ENCODE measurements at places on chromosomes 12 and 14.

GRCh38 chr14:88802596-88802995 is 9.8 kb upstream of the EML5 start:
- no peak for DNase-seq

DNA sequence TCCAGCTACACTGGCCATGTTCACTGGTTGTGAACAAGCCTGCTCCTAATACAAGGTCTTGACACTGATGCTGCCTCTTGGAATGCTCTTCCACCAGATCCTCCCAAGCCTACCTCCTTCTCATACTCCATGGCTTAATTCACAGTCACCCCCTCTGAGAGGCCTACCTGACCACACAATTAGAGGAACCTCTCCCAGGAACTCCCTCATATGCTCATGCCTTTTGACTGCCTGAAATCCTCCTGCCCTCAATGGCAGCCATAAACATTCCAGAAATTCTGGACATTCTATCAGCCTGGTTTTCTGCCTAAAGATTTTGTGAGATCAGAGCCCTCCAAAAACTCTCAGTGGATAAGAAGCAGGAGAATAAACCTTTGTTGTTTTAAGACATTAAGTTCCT is 340.2 kb downstream of the C12orf75 start:
- no peak for DNase-seq

- no peak for DNase-seq
These were observed 10.1 kb downstream of the SMCO2 start for GRCh38 chr12:27456618-27457017.

DNA sequence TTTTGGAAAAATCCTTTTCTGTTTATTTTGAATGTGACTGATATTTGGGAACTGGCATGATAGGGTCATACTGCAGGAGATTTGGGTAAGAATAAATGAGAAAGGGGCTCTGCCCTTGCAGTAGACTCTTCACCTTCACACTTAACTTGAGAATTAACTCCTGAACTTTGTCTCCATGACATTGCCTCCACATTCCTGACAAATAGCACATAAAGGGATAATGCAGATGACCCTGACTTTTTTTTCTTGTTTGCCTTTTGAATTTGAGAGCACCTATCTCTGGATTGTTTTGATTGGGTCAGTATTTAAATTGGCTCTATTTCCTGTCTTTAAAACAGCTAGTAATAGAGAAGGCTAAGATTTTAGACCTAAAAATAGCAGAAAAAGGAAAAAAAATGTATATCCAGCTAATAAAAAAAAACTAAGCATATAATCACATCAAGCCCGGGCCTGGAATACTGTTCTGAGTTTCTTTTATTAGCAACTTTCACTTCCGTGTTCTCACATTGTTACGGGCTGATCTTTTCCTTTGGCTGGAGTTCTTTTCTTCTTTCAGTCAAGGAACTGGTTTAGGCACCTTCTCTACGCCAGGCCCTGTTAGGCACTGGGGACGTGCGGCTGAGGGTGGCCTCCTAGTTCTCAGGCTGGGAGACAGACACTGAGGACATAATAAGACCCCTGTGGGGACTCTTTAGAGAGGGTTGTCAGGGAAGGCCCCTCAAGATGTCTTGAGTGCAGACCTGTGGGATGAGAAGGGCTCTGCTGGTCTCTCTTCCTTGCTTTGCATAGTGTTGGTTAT is 53.1 kb upstream of the GNPNAT1 start:
- no peak for DNase-seq

- DNase-seq: no peak
These were observed 35.0 kb downstream of the ACADS start for GRCh38 chr12:120760349-120761254.

- no peak for DNase-seq
These were observed 120.0 kb downstream of the DNAI7 start for GRCh38 chr12:25074954-25075353.

DNA sequence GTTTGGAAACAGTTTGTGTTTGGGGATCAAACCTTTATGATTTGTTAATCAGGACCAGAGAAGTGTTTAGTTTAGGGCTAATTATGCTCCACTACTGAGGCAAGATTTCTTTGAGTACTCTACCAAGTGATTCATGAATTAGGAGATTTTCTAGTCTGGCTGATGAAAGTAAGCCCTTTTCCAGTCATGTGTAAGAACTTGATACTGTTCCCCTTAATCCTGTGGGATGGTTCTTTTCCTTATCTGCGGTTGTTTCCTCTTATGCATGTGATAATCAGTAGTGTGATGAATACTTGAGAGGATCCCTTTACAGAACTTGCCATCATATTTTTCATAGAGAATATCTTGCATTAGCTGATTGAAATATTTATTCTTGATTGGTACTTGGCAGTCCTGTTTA is 42.1 kb downstream of the DYRK2 start:
- no peak for DNase-seq

DNA sequence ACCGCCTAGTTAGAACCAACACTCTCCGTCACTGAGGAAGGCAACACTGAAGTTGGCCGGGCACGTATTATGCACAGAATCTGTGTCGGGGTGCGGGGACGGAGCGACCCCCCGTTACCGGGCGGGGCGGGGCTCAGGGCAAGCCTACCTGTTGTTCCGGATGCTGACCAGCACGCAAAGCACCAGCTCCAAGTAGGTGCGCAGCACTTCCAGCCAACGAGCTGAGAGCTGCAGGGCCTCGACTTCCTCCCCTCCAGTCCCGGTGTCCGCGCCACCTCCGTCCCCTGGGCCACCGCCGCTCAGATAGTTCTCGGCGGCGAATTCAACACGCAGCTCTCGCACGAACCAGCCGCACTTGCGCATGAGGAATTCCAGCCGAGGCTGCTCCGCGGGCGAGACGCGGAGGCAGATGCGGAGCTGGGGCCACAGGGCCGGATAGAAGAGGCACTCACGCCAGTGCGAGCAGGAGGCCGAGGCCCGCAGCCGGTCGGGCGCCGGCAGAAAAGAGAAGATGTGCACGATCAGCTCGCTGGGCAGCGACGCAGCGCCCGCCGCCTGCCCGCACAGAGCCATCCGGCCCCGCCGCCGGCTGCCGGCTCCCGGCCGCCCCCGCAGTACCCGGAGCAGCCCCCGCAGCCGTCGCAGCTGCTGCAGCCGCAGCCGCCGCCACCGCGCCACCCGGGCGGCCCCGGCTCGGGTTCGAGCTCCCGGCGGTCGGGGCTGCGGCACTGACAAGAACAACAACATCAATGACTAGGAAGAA is 636 bp downstream of the FBXO33 start:
- peak; percentile 21 for DNase-seq

- no peak for DNase-seq
These were observed 36.1 kb upstream of the PTCSC3 start for GRCh38 chr14:36212577-36212976.

DNA sequence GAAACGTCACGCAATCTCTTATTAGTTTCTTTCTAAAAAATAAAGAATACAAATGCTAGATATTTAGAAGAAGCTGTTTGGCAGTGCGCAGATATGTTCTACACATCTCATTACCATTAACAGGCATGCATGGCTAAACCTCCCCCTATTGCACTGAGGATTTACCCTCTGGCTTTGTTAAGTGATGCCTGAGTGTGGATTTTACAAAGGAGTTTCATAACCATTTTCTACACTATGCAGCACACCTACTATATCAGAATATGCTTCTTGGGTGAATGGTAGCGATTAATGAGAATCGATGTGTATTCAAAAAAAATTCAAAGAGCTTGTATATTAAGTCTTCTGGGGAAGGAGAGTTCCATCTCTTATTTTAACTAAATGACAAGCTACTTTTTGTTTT is 1.1 kb upstream of the RMST start:
- DNase-seq: no peak

DNA sequence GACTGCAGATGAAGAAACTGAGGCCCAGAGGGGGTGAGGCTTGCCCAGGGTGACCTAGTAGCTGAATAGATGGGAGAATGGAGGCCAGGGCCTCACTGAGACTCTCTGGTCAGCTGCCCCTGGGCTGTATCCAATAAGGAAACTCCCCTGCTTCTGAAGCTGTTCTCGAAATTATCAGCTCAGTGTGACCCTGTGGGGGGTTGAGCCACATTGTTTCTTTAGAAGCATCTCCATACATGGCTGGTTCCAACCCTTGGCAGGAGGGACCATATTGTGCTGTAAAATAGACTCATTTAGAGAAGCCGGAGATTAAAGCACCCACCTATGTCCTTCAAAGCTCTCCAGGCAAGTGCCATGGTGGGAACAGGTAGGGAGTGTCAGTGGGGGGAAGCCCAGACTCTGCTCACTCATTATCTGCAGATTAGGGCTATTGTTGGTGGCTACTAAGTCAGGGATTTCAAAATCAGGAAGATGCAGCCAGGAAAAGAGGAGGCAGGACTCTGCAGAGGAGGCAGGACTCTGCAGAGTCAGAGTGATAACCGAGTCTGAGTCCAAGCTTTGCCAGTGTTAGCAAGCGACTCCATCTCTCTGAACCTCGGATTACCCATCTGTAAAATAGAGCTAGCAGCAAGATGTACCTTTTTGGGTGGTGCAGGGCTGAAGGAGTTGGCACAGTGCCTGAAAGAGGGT is 3.5 kb downstream of the SERPINA5 start:
- DNase-seq: no peak

GRCh38 chr12:47805417-47805816 is 14.3 kb downstream of the HDAC7 start:
- no peak for DNase-seq

DNA sequence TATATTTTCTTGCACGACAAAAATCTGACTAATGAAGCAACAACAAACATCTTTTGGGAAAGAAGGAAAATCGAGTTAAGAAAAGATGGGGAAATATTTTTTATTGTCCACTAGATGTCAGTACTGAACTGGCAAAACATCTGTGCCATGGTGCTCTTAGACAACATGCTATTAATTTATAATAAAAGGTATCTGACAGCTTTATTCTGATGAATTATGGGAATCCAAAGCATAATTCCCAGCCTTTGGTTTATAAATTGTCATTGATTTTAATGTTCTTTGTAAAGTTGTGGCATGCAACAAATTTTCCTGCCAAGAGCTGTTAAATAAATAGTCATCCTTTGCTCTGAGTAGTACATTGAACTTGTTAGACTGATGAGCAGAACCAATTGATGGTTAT is 231.2 kb downstream of the ETNK1 start:
- DNase-seq: peak; percentile 24

- DNase-seq: no peak
These were observed 18.9 kb downstream of the ADGRD1 start for GRCh38 chr12:130972586-130972950.

DNA sequence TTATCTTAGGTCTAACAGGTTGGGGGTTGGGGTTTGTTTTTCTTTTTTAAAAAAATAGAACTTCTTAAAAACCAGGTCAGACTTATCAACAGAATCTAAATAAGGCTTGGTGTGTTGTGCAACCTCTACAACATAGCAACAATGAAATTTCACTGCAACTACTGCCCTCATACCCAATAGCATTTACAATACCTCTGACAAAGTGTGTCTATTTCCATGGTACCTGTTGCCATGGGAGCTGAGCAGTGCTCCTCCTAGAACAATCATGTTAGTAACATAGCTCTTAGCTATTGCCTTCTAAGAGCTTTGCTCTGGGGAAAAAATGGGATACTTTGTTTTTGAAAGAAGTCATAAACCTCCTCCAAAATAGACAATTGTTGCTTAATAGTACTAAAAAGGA is 103.3 kb upstream of the CCDC175 start:
- peak; percentile 11 for DNase-seq

GRCh38 chr12:109888179-109889020 is 8.1 kb upstream of the GLTP start:
- DNase-seq: no peak

DNA sequence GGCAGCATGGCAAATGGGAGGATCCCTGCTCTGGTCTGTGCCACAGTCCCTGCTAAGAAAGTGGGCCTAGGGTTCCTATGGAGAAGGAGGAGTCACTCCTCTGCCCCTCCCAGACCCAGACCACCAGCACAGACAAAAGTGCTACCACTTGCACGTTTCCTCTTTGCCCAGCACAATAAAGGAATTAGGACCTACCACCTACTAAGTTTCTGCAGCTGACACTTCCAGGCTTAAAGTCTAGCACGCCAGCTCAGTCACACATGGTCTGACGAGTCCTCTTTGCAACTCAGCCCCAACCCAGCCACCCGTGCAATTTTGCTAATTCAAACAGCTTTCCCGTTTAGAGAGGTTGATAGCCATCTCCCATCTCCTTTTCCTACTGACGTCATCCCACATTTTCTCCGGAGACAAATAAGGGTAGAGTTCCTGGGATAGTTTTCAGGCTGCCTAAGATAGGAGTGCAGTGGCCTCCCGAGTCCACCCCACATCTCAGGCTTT is 66.2 kb upstream of the PTGR2 start:
- DNase-seq: no peak

GRCh38 chr12:93733358-93733757 is 56.2 kb downstream of the CRADD start:
- no peak for DNase-seq

DNA sequence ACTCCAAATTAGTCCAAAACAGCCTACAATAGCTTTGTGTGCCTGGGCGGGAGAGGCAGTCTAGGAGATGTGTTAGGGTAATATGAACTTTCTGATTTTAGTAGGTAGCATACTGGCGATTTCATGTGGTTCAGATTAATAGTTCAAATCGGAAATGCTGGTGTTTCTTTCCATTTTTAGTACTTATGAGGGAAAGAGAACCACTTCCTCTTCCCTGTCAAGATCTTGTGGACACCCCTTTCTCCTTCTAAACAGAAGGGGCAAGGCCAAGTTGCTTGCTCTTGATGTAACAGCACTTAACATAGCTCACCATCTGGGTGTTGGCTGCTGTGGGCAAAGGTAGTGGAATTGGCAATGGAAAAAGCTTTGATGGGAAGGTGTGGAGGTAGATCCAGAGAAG is 32.2 kb upstream of the IGF1 start:
- no peak for DNase-seq

GRCh38 chr12:85920324-85920947 is 46.3 kb downstream of the NTS start:
- peak; percentile 49 for DNase-seq

- DNase-seq: no peak
These were observed 32.1 kb downstream of the HNRNPC start for GRCh38 chr14:21236948-21237797.

DNA sequence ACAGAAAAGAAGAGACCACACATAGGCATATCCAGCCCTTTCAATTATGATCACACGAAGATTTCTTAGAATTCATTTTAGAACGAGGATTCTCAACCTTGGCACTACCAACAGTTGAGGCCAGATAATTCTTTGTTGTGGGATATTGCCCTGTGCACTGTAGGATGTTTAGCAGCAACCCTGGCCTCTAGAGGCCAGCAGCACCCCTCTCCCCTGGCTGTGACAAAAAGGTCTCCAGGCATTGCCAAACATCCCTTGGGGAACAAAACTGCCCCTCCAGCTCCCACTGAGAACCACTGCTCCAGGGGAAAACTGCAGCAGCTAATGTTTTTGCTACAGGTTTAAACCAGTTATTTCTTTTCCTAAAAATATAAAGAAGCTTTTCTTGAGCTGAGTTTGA is 7.1 kb downstream of the NT5DC3 start:
- no peak for DNase-seq

DNA sequence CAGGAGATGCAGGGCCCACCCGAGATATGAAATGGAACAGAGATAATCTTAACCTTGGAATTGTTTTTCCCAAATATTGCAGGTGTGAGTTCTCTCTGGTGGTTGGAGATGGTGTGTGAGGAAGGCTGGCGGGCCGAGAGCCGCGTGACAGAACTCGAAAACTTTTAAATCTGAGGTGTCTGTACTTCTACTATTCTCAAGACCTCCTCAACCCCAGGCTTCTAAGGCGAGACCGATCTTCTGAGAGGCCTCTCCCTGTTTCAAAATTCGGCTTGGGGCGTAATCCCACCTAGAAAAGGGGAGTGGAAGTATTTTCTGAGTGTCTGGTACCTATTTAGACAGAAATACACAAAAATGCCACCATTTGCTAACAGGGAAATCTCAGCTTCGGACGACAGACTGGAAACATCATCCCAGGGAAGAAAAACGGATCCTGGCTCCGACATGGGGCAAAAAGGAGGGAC is 611 bp downstream of the SARNP start:
- no peak for DNase-seq

Data from NCI-H2081 (cell line).